ENCODE measurements at places on chromosomes 13 and 19.

DNA sequence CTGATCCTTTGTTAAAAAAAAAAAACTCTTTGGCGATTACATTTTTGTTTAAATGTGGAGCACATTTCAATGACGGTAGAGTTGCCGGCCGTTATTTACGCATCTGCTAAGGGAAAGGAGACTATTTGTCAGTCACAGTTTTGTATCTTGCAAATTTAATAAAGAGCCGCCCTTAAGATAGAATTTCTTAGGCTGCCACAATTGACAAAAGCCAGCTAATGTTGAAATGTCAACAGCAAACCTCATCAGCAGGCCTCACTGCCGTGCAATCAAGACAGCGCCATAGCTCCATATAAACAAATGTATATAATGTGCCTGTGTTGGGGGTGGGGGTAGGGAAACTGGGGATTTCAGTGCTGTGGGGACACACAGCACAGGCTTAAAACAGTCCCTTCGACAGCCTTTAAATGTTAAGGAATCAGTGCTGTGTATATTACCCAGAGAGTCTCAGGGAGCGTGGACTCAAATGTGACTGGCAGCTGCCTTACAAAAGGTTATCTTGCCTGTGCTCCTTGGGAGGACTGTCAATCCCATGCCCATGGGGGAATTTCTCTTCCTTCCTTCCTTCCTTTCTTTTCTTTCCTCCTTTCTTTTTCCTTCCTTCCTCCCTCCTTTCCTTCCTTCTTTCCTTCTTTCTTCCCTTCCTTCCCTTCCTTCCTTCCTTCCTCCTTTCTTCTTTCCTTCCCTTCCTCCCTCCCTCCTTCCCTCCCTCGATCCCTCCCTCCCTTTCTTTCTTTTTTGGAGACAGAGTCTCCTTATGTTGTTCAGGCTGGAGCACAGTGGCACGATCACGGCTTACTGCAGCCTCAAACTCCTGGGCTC, 108.0 kb downstream of the URI1 start:
- no peak for DNase-seq

DNA sequence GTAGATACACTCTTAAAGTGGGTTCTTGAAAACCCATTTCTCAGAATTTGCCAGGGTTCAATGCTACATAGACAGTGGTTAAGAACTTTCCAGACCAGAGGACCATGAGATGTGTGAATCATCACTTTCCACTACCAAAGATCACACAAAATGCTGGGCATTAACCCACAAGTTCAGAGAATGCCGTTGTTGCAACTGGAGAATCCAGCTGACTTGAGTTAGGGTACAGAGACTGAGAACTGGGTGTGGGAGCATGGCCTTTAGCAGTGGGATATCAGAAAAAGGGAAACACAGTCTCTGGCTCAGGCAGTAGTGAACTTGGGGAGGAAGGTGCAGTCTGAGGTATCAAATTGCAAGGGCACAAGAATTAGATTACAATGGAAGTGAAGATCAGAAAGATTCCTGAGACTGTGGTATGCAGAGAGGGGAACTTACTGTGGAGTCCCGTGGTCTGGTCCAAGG, 51.5 kb upstream of the WDFY2 start:
- DNase-seq, result no peak

GRCh38 chr13:43520351-43520750, 266.4 kb downstream of the ENOX1 start:
- no peak for DNase-seq

DNA sequence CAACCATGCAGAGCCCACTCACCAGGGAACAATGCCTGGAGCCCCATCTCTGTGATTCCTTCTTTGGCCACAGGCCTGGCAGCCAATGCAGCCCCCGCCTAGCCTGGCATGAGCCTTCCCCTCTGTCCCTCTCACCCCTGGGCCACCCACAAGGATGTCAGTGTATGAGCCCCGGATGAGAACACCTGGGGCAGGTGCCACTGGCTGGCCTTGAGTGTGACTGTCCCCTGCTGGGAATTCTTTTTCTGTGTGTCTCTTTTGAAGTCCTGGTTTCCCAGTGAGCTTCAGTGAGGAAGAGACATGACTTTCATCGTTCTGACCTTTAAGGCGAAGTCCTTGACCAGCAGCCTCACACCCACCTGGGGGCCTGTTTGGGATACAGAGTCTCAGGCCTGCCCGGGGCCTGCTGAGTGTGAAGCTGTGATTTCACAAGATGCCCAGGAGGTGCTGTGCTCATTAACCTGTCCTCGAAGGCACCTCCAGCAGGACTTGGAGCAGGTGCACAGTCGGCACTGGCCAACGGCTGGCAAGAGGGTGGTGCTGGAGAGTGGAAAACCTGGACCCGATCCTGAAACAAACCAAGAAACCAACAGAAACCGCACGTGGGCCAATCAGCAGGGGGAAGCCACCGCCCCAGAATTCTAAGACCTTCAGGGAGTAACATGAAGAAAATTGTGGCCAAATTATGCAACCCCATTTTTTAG, 27.4 kb upstream of the SPACA7 start:
- no peak for DNase-seq

DNA sequence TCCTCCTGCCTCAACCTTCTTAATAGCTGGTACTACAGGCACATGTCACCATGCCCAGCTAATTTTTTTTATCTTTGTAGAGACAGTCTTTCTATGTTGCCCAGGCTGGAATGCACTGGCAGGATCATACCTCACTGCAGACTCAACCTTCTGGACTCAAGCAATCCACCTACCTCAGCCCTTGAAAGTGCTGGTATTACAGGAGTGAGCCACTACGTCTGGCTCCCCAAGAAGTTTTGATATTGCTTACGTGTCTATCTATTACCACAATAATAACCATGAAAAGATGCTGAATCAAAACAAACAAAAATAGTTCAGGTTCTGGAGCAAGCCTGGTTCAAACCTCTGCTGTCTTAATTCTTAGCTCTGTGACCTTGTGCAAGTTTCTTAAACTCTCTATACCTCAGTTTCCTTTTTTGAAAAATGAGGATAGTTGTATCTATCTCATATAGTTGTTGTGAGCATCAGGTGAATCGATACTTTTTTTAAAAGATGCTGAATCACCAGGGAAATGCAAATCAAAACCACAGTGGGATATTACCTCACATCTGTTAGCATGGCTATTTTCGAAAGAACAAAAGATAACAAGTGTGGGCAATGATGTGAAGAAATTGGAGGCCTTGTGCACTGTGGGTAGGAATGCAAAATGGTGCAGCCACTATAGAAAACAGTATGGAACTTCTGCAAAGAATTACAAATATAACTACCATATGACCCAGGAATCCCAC, 19.0 kb upstream of the LEUTX start:
- DNase-seq, result no peak

- no peak for DNase-seq
Observed at GRCh38 chr13:112725346-112726015, 35.6 kb downstream of the ATP11A start.

GRCh38 chr13:44298314-44298713, 75.3 kb upstream of the SERP2 start:
- DNase-seq, result no peak

DNA sequence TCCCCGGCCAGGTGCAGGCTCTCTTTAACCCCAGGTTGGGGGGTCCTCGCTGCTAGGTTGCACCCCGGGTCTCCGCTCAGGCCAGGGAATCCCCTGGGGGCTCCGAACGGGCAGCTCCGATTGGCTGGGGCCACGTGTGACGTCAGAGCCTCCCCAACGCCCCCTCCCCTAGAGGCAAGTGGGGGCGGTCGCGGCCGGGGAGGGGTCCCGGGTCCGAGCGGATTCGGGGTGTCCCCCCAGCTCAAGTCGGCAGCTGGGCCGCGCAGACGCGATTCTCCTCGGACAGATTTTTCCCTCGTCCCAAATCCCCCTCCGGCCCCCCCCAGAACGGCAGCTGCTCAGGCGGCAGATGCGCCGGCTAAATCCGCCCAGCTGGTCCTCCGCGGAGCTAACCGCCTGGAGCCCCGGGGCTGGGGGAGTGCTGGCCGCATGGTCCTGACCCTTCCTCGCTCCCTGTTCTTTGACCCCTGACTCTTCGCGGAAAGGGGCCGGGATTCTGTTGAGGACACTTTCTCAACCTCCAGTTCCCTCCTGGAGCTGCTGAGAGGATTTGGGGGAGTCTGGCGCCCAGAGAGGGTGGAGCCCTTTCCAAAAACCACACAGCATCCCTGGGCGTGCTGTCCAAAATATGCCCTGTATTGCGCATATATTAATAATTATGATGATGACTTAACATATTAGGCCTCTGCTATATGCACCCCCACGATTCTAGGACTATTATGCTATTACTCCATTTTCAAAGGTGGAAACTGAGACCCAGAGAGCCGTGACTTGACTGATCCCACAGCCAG, 25.4 kb upstream of the SEMA6B start:
- DNase-seq, result no peak

DNA sequence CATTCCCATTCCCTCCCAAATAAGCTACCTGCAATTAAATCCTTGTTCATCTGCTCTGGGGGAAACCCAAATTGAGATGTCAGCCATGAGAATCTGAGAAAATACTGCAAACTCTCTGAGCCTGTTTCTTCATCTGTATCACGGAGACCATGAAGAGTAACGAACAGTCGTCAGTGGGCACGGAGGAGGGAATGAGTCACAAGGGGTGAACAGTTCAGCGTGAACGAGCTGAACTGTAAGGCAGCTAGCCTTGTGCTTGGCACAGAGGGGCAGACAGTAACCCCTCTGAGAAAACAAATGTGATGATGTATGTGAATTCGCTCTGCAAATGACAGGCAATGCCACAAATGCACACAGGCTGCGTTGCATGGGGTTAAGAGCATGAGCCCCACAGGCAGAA, 288.7 kb downstream of the FOXO1 start:
- DNase-seq, result no peak

DNA sequence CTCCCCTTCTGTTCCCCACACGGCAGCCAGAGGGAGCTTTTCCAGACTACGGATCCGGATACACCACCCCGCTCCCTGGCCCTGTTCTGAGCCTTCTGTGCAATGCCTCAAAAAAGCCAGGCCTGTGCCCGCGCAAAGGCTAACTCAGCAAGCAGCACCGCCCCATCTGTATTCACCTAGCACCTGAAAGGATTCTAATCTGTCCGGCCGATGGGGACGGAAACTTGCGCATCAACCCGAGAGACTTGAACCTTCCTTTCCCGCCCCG, 589 bp downstream of the ZBTB45 start:
- peak; percentile 49 for DNase-seq

GRCh38 chr13:96490496-96490989, 400.6 kb downstream of the HS6ST3 start:
- no peak for DNase-seq

DNA sequence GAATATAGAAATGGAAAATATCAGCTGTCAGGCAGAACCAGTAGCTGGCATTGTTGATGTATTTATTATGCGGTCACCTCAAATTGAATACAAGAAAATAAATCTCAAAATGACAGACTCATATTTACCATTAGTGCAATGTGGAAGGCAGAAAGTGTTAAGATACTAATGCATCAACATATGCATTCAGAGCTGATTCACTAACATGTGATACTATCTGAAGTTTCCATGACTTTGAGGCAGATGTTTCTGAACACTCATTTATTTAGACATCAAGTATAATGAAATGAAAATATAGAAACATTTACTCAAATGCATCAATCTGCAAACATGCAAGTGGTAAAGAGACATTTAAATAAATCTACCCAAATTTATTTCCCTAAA, 474.2 kb upstream of the SLC10A2 start:
- DNase-seq, result no peak

- no peak for DNase-seq
Observed at GRCh38 chr19:24054044-24054935, 32.7 kb upstream of the ZNF254 start.

DNA sequence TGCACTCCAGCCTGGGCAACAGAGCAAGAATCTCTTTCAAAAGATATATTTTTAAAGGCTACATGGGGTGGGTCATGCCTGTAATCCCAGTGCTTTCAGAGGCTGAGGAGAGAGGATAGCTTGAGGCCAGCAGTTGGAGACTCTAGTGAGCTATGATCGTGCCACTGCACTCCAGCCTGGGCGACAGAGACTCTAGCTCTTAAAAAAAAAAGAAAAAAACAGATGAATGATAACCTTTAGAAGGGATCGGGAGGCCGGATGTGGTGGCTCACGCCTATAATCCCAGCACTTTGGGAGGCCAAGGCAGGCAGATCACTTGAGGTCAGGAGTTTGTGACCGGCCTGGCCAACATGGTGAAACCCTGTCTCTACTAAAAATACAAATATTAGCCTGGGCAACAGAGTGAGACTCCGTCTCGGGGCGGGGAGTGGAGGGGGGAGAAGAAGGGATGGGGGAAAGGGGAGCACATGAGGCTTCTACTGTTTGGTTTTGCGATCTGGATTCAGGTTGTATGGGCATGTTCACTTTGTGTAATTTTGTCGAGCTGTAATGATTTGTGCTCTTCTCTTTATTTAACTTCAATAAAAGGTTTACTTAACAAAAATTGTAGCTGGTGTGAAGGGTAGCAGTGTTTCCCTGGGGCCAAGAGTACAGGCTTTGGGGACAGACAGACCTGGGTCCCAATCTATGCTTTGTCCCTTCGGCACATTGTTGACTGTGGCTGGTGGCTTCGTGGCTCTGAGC, 1.1 kb upstream of the PSMC4 start:
- no peak for DNase-seq

DNA sequence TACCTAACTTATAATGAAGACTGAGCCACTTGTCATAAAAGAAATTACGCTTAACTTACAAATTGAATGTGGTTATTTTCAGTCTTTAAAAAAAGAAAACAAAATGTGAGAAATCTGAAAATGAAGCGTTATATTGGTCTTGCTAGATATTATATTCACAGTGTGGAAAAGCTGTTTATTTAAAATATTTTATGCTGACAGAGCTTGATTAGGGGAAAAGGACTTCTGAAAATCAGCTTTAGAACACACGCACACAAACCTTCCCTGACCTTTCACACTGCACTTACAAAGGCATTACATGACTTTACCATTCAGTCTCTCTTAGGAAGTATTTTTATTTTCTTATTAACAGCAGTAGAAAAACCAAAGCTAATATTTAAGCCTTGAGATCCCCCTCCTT, 461.5 kb downstream of the DIAPH3 start:
- DNase-seq, result no peak

DNA sequence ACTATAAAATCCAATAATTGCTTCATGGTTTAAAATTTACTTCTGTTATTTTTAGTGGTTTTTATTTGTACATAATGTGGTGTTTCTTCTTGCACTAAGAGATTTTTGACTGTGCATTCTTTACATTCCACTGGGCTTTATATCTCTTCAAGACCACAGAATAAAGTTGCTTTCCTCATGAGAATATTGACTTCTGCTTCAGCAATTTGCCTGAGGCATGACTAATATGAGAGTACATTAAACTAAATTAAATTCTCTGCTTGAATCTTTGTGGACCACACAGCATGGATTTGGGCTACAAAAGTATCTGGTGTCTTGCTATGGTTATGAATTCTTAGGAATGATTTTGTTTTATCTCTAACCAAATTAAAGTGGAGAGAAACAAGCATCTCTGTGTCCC, 1463.4 kb upstream of the PCDH20 start:
- no peak for DNase-seq

DNA sequence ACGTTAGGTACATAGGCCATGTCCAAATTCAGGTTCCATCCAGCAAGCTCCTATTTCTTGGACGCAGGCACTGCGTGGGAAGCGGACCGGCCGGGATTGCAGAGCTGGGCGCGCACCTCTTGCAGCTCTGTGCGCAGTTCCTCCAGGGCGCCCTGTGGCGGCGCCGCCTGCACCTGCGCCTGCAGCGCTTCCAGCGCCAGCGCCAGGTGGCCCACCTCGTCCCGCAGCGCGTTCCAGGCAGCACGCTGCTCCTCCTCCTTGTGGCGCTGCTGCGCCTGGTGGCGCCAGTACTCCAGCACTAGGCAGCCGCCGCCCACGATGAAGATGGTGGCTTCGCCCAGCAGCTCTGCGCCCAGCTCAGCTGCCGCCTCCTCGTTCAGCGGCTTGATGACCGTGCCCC, 31.1 kb downstream of the OPA3 start:
- no peak for DNase-seq

Measured in hematopoietic multipotent progenitor cell treated with erythropoietin and hydrocortisone succinate and interleukin-3 and kit ligand, for 17 days (in vitro differentiated cells).